ENCODE measurements at places on chromosomes 1 and 21. TPM values are rescaled to one million over a fixed set of nuclear protein-coding genes. Genes with fewer than 3 reads are reported as not detected.
A peak's percentile ranks its signal among the peaks of the same experiment; 100 is the strongest.

The TMEM200B gene
- total RNA-seq = not detected

The NMNAT2 gene
- not detected for total RNA-seq

GRCh38 chr1:182556279-182556678, 32.8 kb downstream of the RNASEL start:
- no peak for DNase-seq

GRCh38 chr1:92587445-92587844, 100.7 kb upstream of the GFI1 start:
- no peak for DNase-seq

The PADI4 gene
- 0.19 TPM for total RNA-seq

GRCh38 chr1:58586271-58586670, 9.2 kb upstream of the TACSTD2 start:
- no peak for DNase-seq

The KCTD3 gene
- total RNA-seq = 3.4 TPM

DNA sequence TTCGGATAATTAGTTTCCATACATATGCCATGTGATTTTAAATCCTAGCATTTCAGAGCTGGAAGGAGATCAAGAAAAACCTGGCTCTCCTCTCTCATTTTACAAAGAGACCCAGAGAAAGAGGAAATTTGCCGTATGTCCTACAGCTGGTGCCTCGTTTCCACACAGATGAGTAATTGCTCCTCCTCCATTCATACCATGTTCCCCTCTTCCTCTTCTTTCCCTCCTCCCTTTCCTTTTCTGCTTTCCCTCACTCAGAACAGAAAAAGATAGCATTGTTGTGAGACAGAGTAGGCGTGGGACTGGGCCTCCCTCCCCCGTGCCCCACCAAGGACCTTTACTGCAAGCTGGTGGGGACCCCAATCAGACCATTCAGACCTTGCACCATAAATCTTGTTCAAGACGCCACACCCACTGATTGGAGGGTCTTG, 13.7 kb upstream of the SLC44A3 start:
- DNase-seq = no peak

- DNase-seq = peak; percentile 36
These were observed 10.1 kb downstream of the ATG4C start for GRCh38 chr1:62794053-62794452.

DNA sequence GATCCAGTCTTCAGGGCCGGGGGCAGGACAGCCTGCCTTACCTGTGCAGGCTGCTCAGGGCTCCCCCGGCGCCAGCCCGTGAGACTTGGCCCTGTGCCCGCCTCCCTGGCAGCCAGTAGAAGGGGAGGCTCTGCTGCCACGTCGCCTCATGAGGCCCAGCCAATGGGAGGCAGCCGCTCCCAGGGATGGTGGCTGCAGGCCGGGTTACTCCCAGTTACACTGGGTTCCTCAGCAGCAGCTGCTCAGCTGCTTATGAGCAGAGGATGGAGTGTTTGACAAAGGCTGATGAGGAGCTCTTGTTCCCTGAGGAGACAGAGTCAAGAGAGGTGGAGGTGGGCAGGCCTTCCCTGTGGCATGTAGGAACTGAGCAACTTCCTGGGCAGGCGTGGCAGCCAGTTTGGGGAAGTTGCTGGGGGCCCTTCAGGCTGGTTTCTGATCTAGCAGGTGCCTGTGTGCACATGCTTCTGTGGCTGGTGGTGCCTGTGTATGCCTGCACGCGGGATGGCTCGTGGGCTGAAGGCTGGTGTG, 5.5 kb downstream of the MFSD2A start:
- peak; percentile 87 for DNase-seq

DNA sequence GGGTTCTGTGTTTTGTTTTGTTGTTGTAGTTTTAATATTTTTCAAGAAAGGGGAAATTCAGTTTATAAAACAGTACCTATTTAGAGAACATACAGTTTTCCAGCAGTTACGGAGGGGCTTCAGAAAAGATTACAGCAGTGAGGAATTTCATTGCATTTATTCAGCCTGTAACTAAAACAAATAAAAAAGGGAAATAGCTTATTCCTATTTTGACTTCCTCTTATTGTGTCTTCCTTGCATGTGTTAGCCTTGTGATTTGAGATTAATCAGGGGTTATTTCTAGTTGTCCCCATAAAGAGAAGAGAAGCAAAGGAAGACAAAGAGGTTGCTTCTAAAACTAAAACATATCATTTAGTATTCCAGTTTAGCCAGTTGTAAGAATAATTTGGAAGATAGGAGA, 35.0 kb downstream of the CTTNBP2NL start:
- DNase-seq = no peak

- DNase-seq = no peak
These were observed 5.4 kb upstream of the TNFRSF4 start for GRCh38 chr1:1219341-1219740.

- DNase-seq = peak; percentile 64
These were observed 64.2 kb downstream of the SERINC2 start for GRCh38 chr1:31476891-31477846.

- no peak for DNase-seq
These were observed 11.9 kb downstream of the ADGRB2 start for GRCh38 chr1:31752258-31752657.

- DNase-seq = no peak
These were observed 184.5 kb downstream of the CHRM3 start for GRCh38 chr1:239570878-239571277.

- no peak for DNase-seq
These were observed at the start of gene ARHGEF16 for GRCh38 chr1:3453891-3454810. Gene ARHGEF16, plus strand, starts transcription at chr1:3454665. Its CDS starts 8,420 bp downstream, at chr1:3463085.

- no peak for DNase-seq
These were observed 121.1 kb upstream of the RAVER2 start for GRCh38 chr1:64623750-64624191.

- no peak for DNase-seq
These were observed 17.5 kb upstream of the SPSB1 start for GRCh38 chr1:9275161-9275560.

Measured in OCI-LY7 (cell line).